RWPE1 (cell line): ENCODE measurements at places on chromosomes 11 and 22.

DNA sequence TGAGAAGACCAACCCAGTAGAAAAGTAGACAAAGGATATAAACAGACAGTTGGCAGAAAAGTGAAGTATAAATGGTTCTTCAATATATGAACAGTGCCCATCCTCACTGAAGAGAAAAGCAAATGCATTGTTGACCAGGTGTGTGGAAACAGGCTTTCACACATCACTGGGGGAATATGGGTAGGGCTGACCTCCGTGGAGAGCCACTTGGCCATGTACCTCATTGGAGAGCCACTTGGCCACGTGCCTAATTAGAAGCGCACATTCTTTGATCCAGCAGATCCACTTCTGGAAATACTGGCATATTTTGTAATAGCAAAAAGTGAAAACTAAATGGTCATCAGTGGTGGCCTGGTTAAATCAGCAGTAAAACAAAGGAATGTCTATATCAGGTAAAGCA, 43.2 kb downstream of the PPP6R3 start:
- DNase-seq: no peak

- no peak for DNase-seq
Observed at GRCh38 chr11:10410844-10411200, 44.2 kb upstream of the AMPD3 start.

DNA sequence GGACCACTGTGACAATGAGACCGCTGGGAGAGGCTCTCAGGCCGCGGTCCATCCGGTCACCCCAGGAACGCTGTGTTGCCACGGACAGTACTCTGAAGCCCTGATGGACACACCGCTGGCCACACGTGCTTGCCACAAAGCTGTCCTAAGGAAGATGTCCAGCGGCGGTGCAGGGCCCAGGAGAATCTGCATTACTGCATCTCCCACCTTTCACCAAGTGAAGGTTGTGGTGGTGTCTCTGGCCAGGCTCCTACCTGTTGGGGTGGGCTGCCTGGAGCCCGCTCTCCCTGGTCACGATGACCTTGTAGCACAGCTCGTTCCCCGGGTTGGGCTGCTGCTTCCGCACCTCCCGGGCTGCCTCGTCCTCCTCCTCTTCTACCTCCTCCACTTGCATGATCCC, 4.2 kb downstream of the TTLL12 start:
- no peak for DNase-seq

- DNase-seq: no peak
Observed at GRCh38 chr22:28316014-28316413, 363.6 kb downstream of the TTC28 start.

DNA sequence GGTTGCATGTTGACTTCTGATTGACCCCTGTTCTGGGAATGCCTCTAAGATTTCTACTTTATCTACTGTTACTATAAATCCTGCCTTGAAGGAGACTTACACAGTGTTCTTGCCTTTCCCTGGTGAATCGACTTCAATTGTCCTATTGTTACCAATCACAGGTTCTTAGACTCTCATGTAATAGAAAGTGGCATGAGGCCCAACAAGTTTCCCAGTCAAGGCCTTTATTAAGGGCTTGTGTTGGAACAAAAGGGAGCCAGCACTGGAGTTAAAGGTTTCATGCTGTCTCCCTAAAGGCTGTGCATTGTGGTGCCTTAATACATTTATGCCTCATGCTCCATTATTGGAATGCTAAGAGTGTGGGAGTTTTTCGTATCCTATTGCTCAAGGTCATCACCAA, 23.3 kb downstream of the MS4A2 start:
- no peak for DNase-seq

GRCh38 chr11:18066626-18067025, 20.6 kb upstream of the TPH1 start:
- no peak for DNase-seq
